ENCODE measurements at places on chromosomes 16 and 17.

DNA sequence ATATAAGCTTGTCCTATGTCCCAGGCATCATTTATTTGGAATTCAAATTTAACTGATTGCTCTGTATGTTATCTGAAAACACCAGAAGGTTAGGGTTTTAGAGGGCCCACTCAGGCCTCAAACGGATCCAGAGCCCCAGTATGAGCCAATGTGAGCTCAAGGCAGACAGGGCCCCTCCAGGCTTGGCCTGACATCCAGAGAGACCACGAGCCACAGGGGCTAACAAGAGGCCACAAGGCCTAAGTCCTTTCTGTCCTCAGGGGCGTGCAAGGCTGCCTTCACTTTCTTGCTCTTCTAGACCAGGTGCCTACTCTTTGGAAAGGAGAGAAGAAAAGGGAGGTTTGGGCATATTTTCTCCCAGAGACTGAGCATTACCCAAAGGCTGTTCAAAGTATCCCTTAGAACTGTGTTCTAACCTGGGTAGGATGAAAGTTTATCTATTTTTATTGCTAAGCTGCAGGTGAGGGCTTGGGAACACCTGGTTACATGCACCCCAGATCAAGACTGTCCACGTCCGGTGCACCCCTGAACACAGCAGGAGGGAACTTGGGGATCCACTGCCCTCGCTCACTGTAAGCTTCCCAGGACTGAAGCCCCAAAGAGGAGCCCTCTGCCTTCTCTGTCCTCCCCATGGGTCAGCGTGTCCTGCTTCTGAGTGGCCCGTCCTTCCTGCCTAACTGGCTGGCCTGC is 1.5 kb upstream of the ENGASE start:
- no peak for DNase-seq

DNA sequence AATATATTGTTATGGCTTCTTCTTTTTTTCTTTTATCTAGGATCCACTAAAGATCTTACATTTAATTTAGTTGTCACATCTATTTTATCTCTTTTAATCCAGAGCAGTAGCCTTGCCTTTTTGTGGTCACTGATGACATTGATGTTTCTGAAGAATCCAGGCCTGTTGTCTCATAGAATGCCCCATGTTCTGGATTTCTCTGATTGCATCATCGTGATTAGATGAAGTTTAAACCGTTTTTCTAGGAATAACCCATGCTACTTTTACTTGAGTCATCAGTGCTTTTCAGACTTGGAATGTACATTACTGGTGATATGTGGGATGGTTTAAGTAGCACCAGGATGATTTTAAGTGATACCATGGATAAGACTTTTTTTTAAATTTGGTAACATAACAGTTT is 106.4 kb upstream of the CES5A start:
- DNase-seq: no peak

DNA sequence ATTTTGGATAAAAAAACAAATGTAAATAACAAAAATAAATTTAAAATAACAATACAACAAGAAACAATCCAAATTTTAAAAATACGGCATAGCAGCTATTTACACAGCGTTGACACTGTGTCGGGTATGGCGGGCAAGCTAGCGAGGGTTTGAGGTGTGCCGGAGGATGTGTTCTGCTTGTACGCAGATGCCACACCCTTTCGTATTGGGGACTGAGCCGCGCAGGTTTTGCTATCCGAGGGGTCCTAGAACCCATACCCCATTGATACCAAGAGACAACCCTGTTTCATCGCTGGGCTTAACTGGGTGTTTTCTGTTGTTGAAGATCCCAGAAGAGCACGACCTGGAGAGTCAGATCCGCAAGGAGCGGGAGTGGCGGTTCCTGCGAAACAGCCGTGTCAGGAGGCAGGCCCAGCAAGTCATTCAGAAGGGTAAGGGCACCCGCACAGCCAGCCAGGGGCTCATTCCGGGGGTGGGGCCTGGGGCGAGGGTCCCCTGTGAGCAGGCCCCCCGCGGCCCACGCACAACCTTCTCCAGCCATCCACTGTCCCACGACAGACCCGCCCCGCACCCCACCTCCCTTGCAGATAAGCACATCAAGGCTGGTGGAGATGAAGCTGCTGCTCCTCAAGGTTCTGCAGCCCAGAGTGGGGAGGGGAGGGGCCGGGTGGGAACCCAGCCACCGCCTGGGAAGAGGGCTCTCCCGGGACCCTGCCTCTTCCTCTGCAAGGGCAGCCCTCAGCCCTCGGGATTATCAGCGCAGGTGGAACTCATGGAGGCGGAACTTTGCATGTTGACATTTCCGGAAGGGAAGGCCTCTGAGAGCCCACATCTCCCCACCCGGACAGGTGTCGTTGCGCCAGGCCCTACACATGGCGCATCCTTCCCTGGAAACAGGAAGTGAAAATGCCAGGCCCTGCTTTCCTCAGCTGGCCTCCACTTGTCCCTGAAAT is 51.2 kb upstream of the CHMP6 start:
- peak; percentile 46 for DNase-seq

GRCh38 chr16:31134091-31134571 is 1.4 kb downstream of the PRSS8 start:
- DNase-seq: no peak

GRCh38 chr16:2195322-2196161 is 863 bp downstream of the CASKIN1 start:
- DNase-seq: no peak

DNA sequence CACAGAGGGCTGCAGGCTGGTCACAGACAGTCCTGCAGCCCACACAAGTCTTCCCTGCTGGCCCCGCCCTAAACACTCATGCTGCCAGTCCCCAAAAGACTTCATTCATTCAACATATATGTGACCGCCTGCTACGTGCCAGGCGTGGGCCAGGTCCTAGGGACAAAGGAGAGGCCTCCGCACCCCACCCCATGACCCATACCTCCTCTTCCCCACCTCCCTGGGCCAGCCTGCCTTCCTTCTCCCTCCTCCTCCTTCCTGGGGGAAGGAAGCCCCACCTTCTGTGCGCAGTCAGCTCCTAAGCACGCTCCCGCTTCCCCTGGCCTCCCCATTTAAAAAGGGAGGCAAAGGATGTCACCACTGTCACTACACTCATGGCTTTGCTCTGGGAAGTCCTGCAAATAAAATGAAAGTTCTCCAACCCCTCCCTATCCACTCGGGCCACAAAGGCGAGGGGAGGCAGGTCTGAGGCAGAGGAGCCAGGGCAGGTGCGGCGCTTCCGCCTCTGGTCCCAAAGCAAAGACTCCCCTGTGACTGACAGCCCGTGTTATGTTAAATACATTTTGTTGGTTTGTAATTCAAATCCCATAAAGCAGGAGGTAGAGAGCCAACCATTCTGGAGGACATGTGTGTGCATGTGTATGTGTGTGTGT is 9.0 kb downstream of the DNAAF8 start:
- no peak for DNase-seq

DNA sequence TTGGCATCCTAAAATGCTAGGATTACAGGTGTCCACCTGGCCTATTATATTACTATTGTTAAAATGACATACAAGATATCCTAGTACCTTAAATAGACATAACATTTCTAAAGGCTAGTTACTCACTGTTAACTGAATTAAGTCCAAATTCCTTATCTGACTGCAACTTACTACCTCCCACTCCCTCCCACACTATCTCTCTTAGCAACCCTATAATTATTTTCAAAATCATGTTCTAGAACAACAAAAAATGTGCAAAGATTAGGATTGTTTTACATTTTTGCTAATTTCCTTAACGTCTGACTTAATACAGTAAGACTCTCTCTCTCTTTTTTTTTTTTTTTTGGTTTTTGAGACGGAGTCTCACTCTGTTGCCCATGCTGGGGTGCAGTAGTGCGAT is 2.2 kb upstream of the ATF7IP2 start:
- DNase-seq: no peak

GRCh38 chr16:61569028-61569427 is 467.2 kb downstream of the CDH8 start:
- no peak for DNase-seq

DNA sequence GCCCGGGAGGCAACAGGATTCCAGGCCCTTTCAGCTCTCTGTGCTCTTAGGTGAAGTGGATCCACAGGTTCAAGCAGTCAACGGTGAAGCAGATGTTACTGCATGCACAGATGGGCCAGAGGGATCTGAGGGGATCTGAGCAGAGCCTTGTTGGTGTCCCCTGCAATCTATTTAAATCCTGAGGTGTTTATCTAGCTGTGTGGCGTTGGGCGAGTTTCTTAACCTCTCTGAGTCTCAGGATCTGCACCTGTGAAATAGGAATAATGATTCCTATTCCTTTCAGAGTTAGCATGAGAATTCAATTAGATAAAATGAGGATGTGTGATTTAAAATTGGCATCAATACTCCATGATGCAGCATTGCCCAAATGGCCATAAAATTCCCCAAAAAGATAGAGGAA is 237.3 kb upstream of the CDH5 start:
- DNase-seq: no peak

DNA sequence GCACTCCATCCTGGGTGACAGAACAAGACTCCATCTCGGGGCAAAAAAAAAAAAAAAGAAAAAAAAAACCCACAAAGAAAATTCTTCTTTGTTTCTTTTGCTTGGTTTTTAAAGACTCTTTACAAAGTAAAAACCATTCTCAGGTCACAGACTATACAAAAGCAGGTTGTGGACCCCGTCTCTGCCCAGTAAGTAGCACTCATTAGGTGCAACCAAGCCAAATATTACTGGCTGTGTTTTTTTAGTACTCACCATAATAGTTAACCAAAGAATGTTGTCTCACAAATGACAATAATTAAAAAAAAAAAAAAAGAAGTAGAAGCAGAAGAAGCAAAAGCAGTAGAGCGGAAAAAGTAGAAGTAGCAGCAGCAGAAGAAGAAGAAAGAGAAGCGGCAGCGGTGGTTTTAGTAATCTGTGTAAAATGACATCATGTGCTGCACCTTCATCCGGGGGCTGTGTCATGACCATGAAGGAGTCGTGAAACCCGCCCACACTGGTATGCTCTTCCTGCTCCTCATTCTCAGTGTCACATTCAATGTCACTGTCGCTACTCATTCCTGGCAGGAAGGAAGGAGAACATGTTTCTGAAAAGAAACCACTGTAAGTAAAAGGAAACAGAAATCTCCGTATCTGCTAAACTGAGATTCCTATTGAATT is 105.4 kb downstream of the TRIM37 start:
- DNase-seq: peak; percentile 37

DNA sequence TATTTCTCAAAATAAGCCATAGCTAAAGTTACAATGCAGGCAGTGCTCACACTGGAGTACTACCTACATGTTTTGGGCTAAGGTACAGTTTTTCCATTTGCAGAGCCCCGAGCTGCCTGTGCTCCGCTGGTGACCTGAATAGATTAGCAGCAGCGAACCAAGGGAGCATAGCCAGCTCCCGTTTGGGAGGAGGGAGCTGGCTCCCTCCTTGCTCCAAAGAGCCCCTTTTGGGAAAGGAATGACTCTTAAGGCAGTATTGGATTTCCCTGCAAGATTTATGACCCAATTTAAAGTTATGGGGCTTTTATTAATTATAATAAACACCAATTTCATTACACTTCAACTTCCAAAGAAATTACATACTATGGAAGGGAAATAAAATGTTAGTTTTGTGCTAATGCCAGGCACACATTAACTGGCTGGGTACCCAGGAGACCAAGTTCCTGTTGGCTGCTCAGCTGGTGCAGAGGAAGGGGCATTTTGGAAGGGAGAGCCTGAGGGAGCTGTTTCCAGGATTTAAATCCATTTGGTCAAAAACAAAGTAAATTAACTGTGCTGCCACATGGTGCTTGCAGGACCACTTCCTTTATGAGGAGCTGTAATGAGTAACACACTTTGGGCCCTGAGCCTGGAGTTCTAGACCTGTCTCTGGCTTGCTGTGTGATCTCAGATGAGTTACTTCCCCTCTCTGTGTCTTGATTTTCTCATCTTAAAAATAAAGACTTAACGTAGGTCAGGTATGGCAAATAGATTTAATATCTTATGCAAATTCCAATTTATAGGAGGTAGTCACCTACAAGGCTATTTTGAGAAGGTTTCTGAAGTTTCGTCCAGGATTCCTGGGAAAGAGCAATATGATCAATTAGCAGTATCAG is 362.1 kb upstream of the CCL2 start:
- no peak for DNase-seq

- DNase-seq: no peak
These were observed at the start of gene ALOX15 for GRCh38 chr17:4641297-4642195. Gene ALOX15, minus strand, starts transcription at chr17:4641678. Its CDS starts 27 bp downstream, at chr17:4641651.

DNA sequence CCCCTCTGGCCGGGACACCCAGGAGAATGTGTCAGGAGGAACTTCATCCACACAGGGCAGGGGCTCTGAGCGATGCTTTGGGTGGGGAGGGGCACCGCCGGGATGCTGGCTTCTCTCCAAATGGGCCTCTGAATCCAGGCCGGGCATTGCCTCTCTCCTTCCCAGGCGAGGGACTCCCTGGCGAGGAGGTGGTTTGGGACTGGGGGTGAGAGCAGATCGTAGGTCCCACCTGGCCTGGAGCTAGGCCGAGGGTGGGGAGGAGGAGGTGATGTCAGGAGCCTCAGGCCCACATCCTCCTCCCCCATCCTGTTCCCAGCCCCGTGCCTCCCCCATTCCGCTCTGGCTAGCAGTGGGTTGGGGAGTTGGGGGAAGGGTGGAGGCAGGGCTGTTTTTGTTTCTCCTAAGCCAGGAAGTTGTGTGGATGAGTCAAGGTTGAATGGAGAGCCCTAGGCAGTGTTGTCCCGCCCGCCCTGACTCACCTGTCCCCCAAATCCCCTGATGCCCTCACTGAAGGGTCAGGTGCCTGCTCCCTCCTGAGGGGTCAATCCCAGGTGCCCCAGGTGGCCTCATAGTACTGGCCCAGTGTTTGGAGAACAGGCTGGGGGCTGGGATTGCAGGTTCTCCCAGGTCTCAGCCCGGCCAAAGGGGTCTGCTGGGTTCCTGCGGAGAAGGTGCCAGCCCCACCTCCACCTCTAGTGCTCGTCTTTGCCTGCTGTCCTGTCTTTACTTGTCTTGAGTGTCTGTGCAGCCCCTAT is 2.8 kb downstream of the GRB7 start:
- DNase-seq: no peak

DNA sequence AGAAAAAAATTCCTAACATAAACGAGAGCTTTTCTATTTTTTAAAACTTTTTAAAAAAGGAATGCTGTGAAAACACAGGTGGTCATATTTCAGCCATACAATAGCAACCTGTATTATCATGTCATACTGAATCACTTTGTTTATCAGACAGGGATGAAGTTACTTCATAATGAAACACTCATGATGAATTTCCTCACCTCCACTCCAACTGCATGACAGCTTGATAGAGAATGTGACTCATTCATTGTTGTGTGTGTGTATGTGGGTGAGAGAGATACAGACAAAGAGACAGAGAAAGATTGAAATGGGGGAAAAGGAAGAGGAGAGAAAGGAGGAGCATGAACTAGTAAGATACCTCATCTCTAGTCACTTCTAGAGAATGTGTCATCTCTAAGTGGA is 109.0 kb downstream of the SYCE1L start:
- DNase-seq: no peak

- no peak for DNase-seq
These were observed 635.4 kb upstream of the SOX9 start for GRCh38 chr17:71485426-71485825.

- DNase-seq: no peak
These were observed 13.3 kb downstream of the TSPOAP1 start for GRCh38 chr17:58315281-58315711.

DNA sequence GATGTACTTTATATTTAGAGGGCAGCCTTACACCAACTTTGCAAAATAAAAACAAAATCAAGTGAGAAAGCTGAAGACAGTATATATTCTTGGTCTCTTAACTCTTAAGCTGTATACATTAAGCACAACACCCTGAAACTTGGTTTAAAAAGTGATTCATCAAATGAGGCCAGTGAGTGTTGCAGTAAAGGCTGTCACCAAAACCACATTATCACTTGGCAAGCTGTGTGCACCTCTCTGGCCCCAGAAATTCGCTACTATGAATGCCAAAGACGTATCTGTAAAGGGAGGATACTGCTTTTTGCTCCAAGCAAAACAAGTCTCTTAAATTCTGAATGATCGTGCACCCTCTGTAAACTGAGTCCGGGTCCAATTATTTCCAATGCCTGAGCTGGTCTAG is 163.9 kb downstream of the ZFHX3 start:
- no peak for DNase-seq

Data from heart left ventricle (tissue), 16 donors.